BJ (cell line): ENCODE measurements at places on chromosomes 7 and 10.
A peak's percentile ranks its signal among the peaks of the same experiment; 100 is the strongest.

- no peak for DNase-seq
Measured at GRCh38 chr7:69994886-69995542, 396.7 kb downstream of the AUTS2 start.

DNA sequence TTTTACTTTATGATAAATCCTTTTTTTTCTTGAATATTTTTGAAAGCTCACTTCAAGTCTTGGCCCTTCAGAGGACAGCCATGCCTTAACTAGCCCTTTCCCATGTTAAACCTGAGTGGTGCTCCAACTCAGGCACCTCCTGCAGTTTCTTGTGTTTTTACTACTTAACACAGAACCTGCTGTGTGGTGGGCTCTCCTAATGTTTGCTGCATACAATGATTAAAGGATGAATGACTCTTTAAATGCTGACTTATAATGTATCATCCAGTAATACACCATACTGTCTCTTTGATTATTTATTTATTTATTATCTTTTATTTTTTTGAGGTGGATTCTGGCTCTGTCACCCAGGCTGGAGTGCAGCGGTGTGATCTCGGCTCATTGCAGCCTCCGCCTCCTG, 179.4 kb downstream of the SEMA3E start:
- no peak for DNase-seq

GRCh38 chr7:20083781-20084180, 133.4 kb downstream of the MACC1 start:
- peak; percentile 24 for DNase-seq

GRCh38 chr7:47376991-47377616, 204.8 kb downstream of the TNS3 start:
- no peak for DNase-seq
